ENCODE measurements at places on chromosomes 5 and 9. TPM values are rescaled to one million over a fixed set of nuclear protein-coding genes. Genes with fewer than 3 reads are reported as not detected.

DNA sequence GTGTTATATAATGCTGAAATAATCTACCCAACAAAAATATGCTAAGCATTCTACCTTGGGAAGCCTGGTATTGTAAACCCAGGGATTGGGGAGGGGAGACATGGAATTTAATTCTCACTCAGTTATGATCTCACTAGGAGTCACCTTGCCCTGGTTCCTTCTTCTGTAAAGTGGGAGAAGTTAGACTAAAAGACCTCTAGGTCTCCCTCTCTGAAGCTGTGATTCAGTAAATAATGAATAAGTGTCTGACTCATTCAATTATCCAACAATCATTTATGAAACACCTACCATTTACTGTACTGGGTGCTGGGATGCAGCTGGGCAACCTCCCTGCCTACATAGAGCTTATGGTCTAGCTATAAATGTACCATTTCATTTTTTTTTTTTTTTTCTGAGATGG, 20.2 kb upstream of the SPARC start:
- DNase-seq: peak; percentile 86

DNA sequence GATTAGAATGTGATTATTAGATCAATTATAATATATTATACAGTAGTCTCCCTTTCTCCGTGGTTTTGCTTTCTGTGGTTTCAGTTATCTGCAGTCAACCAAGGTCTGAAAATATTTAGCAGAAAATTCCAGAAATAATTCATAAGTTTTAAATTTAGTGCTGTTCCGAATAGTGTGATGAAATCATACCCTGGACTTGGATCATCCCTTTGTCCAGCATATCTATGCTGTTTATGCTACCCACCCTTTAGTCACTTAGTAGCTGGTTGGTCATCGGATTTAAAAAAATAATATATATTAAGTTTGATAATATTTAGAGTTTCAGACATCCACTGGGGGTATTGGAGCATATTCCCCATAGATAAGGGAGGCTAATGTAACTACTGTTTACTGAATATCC, 19.6 kb downstream of the RMI1 start:
- no peak for DNase-seq

- DNase-seq: no peak
Measured at GRCh38 chr5:69202497-69202896, 13.1 kb downstream of the CENPH start.

SPATA31D4 gene
- not detected for total RNA-seq

PCDHB10 gene
- not detected for total RNA-seq

GRCh38 chr9:34046784-34047379, 1.8 kb downstream of the UBAP2 start:
- peak; percentile 33 for DNase-seq

All from HT1080 (cell line).